ENCODE measurements at places on chromosomes 6 and 20.
A peak's percentile ranks its signal among the peaks of the same experiment; 100 is the strongest.

DNA sequence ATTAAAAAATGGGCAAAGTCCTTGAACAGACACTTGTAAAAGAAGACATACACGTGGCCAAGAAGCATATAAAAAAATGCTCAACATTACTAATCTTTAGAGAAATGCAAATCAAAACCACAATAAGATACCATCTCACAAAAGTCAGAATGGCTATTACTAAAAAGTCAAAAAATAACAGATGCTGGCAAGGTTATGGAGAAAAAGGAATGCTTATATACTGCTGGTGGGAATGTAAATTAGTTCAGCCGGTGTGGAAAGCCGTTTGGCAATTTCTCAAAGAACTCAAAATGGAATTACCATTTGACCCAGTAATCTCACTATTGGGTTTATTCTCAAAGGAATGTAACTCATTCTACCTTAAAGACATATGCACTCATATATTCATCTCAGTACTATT lies 166.6 kb downstream of the KHDC1L start:
- DNase-seq: no peak

DNA sequence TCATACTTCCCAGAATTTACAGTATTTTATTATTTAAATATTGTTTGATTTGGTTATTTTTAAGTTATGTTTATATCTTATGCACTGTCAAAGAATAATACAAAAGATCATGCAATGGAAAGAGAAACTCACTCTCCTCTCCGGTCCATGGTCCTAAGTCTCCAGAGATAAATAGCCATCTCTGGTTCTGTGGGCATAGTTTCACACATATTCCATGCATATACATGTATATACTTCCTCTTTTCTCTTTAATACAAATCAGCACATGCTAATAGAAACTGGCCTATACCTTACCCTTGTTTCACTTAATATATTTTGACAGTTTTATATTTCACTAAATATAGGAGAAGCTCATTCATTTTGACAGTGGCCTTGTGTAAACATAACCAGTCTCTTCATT lies 901.7 kb upstream of the CITED2 start:
- DNase-seq: no peak

GRCh38 chr20:64265201-64265600 lies 9.7 kb downstream of the PCMTD2 start:
- DNase-seq: no peak

DNA sequence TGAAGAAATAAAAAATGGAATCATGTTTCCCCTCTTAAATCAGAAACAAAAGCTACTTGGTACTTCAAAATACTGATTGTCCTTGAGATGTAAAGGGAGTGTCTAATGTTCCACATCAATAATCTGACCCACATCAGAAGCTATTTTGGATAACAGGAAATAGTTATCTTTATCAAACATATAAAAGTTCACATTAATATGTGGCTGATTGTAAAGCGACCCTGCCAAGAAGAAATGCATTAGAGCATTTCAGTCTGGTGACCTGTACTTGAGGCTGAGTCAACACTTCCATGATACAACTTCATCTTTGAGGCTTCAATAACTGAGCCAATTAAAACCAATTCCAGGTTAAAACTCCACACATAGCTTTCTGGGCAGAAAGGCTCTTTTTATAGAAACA lies 31.8 kb downstream of the SYNE1 start:
- no peak for DNase-seq

DNA sequence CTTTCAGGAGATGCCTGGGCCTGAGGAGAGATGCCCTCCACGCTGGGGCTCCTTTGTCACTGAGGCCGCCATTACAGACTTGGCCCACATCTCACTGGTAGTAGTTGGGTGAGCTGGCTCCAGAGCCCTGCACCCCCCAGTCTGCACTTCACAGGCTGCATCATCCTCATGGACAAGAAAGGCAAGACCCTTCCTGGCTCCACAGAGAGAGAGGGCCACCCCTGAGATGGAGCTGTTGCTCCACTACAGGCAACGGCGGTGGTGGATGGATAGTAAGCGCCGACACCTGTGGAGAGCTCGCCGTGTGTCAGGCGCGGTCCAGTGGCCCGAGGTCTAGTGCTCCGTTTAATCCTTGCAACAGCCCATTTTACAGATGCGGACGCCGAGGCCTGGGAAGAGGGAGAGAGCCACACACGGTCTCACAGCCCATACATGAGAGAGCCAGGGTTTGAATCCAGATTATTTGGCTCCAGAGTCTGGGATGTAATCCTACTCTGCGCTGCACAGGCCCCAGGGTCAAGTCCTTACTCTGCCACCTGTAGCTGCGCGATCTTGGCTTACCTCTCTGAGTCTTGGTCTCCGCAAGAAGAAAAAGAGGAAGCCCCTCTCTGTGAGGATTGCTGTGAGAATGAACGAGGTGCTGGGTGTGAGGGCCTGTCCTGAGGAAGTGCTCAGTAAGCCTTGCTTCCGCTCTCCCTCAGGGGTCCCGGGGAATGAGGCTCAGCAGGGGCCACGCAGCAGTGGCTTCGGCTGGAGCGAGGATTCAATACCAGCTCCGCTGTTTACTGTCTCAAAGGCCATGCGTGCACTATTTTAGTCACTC lies 34.5 kb downstream of the SPDEF start:
- DNase-seq: no peak

GRCh38 chr6:71707059-71707458 lies 179.3 kb upstream of the RIMS1 start:
- no peak for DNase-seq

DNA sequence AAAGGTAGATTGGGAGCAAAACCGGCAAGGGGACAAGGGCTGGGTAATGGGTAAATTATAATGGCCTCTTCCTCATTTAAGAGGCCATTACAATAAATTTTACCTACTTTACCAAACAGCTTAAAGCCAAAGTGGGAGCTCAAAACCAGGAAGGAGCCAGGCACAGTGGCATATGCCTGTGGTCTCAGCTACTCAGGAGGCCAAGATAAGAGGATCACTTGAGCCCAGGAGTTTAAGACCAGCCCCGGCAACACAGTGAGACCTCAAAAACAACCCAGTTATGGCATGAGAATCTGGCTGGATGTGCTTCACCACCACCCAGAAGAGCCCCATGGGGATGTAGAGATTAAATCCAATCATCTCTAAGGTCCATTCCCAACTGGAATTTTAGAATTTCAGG lies 52.9 kb upstream of the TAF8 start:
- no peak for DNase-seq

DNA sequence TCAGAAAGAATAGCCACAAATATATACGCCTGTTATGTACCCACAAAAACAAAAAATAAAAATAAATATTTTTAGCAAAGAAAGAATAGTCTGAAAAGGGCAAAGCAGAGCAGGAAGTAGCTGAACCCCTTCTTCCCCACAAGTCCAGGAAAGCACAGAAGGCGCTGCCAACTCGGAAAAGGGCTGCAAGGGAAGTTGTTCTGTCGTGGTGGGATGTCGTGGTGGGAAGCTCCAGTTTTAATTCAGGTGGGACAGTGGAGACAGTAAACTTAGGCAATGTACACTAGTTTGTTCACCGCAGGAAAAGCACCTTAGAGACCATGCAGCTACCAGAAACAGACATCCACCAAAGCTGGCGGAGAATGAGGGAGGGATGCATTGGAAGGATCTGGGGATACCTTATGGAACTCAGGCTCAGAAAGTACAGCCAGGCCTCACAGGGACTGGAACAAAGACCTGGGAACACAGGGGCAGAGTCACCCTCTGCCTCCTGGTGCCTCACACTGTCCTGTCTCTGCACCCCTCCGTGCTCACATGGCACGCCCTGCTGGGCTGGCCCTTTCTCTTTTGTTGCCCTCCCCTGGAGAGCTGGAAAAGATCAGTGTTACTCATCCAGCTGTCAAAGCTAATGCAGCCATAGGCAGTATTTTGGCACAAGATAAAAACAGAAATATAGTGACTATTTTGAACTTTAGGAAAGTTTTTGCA lies 3.3 kb upstream of the APMAP start:
- DNase-seq: no peak

DNA sequence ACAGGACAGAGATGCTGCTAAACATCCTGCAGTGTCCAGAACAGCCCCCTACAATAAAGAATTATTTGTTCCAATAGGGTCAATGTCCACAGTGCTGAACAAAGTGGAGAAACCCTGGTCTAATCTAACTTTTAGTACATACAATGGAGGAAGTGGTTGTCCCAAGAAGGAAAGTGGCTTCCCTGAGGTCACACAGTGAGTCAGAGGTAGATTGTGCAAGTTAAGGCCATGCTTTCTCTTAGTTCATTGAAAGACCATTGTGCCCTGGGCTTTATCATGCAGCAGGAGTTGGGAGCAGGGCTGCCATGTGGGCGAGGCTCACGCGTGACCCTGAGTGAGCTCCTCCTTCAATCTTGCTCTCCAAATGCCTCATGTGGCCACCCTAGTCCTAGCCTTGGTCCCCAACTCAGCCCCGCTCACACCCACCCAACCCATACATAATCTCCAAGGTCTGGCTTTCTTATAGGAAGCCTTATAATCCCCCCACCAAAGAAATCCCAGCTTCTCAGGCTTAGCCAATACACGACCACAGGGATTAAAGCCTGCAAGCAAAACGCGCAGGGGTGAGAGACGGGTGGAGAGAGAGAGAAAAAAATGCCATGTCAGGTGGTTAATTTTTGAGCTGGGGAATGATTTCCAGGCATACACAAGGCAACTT lies 19.9 kb downstream of the SLC13A3 start:
- no peak for DNase-seq

DNA sequence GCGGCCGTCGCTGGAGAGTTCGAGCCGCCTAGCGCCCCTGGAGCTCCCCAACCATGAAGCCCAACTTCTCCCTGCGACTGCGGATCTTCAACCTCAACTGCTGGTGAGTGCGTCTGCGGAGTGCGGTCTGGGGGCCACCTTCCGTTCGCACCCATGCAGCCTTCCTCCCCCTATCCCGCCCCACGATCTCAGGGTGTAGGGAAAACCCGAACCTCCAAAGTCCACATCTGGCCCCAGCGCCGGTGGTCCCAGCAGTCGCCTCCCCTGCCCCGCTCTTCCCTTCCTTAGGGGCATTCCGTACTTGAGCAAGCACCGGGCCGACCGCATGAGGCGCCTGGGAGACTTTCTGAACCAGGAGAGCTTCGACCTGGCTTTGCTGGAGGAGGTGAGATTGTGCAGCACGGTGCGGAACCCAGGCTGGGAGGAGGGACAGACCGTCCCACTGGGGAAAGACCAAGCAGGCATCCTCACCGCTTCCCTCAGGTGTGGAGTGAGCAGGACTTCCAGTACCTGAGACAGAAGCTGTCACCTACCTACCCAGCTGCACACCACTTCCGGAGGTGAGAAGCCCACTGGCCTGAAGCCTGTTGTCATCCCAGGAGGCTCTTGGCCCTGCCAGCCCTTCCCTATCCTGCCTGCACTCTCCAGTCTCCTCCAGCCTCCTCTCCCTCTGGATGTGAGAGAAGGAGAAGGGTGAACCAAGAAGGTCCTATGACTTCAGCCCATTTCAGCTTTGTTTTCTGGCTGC lies 719 bp downstream of the SMPD2 start:
- peak; percentile 54 for DNase-seq

Data from ovary (tissue), 10 donors.